ENCODE measurements at places on chromosomes 16 and 17. TPM values are rescaled to one million over a fixed set of nuclear protein-coding genes. Genes with fewer than 3 reads are reported as not detected.

- no peak for DNase-seq
These were observed 12.8 kb downstream of the DNAH9 start for GRCh38 chr17:11610999-11611566.

Gene HCRT
- not detected for polyA plus RNA-seq

- DNase-seq: no peak
These were observed 34.9 kb downstream of the GNAO1 start for GRCh38 chr16:56226187-56226586.

- DNase-seq: no peak
These were observed 138.4 kb downstream of the RAB11FIP4 start for GRCh38 chr17:31529841-31530251.

Gene THAP11
- 34.9 TPM for polyA plus RNA-seq

GRCh38 chr16:13138528-13138927, 237.1 kb downstream of the SHISA9 start:
- no peak for DNase-seq

DNA sequence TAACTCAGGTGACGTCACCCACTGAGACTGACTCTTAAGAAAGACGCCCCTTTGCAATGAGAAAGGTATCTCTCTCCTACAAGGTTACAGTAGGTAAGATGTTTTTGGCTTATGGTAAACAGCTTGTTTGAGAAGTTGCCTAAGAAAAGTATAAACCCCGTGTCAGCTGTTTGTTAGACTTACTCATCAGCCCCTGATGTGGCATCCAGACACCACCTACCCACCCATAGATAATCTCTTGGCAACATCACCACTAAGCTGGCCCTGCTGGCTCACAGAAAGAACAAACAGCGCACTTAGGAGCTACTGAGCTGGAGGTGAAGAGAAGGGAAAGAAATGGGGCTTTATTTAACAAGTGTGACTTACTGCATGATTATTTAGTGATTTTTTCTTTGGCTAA, 121.0 kb downstream of the PARN start:
- DNase-seq: no peak

DNA sequence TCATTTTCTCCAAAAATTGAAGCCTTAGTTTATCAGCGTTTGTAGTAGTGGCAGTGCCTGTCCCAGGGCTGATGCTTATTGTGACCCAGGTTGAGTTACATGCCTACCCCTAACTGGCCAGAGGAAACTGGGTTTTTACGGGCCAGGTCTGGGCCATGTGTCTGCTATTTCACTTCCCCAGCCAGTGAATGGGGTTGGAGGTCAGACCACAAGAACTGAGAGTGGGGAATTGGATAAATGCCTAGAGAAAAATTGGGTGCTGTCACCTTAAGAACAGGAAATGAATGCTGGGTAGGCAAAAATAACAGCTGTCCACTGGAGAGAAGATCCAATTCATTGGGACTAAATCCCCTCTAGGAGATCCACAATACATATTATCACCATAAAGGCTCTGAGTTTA, 5.2 kb downstream of the ADPRM start:
- no peak for DNase-seq

DNA sequence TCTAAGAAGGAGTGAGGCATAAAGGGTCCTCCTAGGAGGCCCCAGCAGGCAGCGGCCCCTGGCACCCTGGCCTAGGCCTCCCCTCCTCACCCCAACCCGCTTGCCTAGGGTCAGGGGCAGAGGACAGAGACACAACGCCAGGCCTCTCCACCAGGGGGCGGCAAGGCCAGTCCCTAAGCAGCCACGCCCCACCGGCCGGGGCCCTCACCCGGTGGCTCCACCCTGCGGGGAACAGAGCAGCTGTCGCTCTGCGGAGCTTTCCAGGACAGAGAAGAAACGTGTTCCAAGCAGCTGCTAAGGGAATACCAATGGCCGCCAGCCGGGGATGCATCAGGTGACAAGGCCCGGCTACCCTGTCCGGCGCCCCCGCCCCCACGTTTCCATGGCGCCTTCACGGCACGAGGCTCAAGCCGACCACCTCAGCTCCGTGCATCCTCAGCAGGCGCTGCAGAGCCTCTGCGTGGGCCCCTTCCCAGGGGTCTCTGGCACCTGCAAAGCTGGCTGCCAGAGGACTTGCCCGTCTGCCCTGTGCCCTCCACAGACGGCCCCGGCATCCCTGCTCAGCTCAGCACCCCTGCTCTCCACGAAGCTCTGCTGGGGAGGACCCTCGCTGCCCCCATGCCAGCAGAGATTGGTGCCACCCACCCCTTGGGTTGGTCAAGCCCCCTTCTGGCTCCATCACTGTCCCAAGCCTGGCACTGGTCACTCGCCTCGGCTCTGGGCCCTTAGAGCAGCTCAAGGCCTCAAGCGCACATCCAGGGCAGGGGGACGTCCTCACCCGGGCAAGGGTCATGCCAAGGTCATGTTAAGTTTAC, 5.6 kb downstream of the ZNF598 start:
- no peak for DNase-seq

Gene KRTAP9-8
- polyA plus RNA-seq: not detected

DNA sequence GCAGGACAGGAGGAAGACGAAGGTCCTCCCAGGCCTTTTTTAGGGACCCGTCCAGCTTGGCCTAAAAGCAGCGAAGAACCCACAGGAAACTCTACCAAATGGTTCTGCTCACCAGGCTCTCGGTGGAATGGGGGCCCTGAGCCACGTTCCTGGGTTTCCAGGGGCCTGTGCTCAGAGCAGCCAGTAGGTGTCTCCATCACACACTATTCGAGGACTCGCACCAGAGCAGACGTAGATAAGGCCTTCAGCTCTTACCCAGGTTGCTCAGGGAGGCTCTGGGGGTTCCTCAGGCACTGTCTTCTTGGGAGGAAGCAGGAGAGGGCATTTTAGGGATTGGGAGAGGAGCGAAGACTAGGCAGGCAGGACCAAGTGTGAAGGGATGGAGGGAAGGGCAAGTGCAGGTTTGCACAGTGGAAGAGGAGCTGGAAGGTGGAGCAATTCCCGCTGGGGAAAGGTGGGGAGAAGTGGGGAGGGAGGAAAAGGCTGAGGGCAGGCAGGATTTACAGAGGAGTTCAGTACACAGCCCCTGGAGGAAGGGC, 157.1 kb downstream of the RGS9 start:
- DNase-seq: peak; percentile 92

DNA sequence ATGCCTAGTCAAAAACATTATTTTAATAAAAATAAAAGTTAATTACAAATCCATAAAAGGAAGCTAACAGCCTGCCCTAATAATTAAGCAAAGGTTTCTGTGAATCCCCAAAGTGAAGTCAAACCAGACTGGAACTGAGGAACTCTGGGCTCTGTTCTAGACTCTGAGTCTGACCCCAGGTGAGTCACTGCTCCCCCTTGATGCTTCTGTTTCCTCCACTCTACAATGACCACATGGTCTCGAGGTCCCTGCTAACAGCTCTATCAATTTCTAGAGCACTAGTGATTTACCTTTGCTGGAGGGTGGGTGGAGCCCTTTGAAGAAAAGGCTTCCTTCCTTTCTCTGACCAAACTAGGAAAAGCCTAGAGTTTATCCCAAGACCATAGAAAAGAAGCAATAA, 32.4 kb downstream of the XPO6 start:
- no peak for DNase-seq

GRCh38 chr17:29003289-29003688, 2.5 kb downstream of the SEZ6 start:
- no peak for DNase-seq

- no peak for DNase-seq
These were observed 154.1 kb upstream of the CDH5 start for GRCh38 chr16:66212428-66212827.

Gene HBA2
- polyA plus RNA-seq: 1,794 TPM

GRCh38 chr16:67184453-67184994, 761 bp upstream of the MATCAP1 start:
- DNase-seq: no peak

Gene STH
- 2.4 TPM for polyA plus RNA-seq

- no peak for DNase-seq
These were observed 146.0 kb upstream of the RCVRN start for GRCh38 chr17:10051112-10051511.

Gene GLIS2
- polyA plus RNA-seq: 27.4 TPM

All from spinal cord (tissue), 10 donors.